ENCODE measurements at places on chromosomes 1 and 21.
A peak's percentile ranks its signal among the peaks of the same experiment; 100 is the strongest.

GRCh38 chr1:78339490-78339889, 151.3 kb upstream of the PTGFR start:
- DNase-seq: no peak

DNA sequence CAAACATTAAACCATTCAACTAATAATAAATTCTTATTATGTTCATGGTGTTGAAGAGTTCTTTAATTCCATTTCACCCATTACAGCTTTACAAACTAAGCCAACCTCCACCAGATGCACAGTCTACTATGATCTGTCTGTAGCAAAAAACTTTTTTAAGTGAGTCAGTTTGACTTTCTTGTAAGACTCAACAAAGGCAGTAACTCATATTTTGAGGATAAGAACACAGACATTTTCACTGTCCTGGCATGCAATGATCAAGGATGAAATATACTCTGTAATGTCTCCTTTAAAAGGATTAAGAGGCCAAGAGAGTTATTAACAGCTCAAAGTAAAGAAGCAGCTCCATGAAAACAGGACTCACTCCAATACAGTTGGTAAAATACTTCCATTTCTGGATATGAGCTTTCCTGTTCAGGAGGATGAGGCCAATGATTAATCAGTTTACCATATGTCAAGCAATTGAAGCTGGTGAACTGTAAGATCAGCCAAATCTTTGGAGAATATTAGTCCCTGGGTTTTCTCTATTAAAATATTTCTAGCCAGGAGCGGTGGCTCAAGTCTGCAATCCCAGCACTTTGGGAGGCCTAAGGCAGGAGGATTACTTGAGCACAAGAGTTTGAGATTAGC, 20.6 kb downstream of the XKR8 start:
- DNase-seq: no peak

DNA sequence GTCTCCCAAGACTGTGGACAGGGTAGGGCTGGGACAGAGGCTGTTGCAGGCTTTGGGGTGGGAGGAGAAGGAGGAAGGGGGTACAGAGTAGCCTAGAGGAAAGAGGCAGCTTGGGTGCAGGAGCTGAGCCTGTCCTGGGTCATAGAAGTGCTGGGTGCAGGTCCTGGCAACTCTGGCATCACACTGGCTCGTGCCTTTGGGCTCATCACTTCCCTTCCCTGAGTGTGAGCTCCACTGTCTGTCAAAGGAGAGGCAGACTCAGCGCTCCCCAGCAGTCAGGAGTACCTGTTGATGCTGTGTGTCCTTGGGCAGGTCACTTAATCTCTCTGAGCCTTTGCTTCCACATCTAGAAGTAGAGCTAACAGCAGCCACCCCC, 157.1 kb downstream of the PTPRU start:
- DNase-seq: no peak

DNA sequence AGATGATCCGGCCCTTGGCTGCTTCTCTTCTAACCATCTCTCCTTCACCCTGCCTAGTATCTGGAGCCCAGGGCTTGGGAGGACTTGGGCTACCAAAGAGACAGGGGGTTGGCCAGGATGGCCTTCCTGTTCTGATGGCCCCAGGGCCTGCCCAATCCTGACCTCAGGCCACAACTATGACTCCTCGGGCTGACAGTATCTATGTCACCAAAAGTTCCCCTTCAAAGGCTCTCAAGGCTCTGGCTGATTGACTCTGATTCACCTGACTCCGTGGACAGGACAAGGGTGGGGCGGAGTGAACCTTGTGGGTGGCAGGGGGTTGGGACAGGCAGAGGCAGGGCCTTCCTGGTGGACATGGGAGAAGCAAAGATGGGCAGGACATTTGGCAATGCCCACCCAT, 12.7 kb downstream of the MEF2D start:
- no peak for DNase-seq

DNA sequence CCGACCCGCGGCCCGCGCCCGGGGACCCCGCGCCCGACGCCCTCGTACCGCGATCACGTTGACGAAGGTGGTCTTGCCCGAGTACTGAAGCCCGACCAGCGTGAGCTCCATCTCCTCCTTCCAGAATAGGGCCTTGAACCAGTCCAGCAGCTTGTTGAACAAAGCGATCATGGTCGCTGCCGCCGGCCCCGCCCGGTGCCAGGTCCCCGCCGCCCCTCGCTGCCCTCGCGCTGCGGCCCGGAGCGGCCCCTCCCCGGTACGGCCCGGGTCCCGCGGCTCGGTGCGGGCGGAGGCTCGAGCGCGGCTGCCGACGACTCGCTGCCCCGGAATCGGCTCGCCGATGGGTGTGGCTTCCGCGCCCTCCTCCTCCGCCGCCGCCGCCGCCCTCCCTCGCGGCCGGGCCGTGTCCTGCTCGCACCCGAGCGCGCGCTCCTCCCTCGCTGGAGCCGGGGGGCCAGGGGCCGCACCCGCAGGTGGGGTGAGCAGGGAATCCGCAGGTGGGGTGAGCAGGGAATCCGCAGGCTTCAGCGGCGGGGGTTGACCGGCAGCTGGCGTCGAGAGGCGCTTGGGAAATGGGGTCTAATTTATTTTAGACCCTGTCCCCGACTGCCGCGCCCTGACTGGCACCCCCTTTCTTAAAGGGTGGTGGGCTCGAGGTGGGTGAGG, at the start of gene ARL8A:
TSS of gene ARL8A (minus strand) at position 336 of the 666 bp plus-strand sequence. CDS start at position 171, 165 bp downstream.
- DNase-seq: peak; percentile 53

- DNase-seq: peak; percentile 89
Observed at GRCh38 chr1:83998498-83999315, at the start of gene TTLL7. TSS of gene TTLL7 (minus strand) at chr1:83999132. CDS start at chr1:83952211, 46,921 bp downstream.

- DNase-seq: no peak
Observed at GRCh38 chr1:223845037-223845809, 524 bp downstream of the TP53BP2 start.

GRCh38 chr21:33211305-33211704, 18.4 kb upstream of the IFNAR2 start:
- DNase-seq: no peak

DNA sequence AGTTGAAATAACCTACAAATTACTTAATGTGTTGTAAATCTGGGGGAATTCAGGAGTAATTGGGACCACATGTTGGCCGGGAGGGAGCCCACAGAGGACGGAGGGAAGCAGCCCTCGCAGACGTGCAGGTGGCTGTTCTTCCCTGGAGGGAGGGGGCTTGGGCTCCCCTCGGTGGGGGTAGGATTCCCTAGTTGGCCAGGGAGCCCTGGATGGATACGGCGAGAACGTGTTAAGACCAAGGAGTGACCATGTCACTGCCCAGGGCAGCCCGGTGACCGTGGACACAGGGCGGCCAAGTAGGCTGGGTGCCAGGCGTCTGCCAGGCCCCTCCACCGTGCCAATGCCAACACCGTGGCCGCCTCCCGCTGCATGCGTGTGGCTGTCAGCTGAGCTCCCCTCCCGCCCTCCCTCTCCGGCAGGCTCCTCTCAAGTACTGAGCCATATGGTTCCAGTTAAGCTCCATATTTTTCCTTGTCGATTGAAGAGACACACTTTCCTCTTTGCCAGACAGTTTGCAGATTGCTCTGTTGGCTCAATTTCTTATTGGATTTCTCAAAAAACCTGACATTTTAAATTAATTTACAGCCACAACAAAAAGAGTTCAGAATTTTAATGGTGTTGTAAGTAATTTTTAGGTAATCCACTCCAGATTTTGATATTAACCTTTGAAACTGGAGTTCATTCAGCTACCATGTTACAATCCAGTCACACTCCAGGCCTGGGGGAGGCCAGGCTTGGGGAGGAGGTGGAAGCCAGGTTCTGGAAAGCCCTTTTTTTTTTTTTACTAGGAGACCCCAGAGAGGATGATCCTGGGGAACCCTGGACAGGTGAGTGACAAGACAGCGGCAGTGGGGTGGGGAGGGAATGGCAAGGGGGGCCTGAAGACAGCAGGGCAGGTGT, 71.2 kb downstream of the CASZ1 start:
- DNase-seq: no peak

DNA sequence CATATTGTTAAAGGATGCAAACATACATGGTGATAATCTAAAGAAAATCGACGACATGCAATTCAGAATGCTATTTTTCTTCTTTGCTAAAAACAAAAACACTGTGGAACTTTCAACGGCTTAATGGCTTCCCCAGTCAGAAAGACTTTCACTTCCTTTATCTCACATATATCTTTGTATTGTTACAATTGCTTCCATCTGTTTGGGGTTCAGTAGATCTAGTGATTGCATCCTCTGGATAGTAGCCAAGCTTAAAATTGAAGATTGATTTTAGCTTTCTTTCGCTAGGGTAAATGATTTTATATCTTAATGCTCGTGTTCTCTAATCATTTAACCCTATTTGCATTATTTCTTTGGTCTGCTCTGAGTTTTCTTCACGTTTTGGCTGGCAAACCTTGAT, 31.8 kb upstream of the ADAMTS1 start:
- DNase-seq: no peak

GRCh38 chr1:33601751-33602150, 129.3 kb downstream of the ZSCAN20 start:
- no peak for DNase-seq

DNA sequence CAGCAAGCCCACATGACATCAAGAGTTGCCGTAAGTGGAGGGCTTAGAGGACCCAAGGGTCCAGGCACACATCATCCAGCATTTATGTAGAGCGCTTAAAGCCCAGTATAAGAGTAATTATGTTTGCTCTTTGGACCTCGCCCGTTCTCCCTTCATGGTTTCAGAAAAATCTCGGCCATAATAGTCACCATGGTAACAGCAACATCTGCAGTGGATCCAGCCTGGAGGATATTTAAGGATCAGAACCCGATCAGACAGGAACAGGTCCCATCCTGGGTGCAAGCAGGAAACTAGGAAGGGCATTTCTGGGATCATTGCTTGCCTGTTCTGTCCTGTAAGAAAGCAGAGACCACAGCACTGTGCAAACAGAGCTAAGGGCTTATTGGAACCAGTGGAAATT, 89.9 kb upstream of the KAZN start:
- no peak for DNase-seq
